ENCODE measurements at places on chromosomes 2 and 18.

DNA sequence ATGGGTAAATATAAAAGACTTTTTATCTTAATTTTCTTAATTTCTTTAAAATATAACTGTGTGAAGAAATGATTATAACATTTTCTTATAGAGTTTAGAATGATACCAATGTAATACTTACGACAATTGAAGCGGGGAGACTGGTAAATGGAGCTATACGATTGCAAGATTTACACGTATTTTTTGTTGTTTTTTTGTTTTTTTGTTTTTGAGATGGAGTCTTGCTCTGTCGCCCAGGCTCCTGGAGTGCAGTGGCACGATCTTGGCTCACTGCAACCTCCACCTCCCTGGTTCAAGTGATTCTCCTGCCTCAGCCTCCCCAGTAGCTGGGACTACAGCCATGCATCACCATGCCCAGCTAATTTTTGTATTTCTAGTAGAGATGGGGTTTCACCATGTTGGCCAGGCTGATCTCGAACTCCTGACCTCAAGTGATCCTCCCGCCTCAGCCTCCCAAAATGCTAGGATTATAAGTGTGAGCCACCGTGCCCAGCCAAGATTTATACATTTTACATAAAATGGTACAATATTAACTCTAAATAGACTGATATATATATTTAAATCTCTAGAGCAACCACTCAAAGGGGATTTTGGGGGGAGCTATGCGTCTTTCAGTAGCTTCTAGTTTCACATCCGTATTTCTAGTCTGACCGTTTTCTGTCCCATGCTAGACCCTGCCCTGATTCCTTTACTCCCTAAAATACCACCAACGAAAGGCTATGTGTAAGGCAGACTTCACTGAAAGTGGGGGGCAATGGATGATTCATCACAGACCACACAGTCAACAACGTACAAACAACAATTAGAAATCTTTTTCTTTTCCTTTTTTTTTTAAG is 28.2 kb upstream of the ATG16L1 start:
- no peak for DNase-seq

DNA sequence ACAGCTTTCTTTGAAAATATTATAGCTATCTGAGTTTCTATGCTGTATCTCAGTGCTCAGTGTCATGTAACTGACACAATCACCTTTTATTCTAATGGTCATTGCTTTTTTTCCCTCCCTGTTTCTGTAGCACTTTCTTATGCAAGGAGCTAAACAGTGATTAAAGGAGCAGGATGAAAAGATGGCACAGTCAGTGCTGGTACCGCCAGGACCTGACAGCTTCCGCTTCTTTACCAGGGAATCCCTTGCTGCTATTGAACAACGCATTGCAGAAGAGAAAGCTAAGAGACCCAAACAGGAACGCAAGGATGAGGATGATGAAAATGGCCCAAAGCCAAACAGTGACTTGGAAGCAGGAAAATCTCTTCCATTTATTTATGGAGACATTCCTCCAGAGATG is 56.4 kb downstream of the SCN2A start:
- DNase-seq, result no peak

DNA sequence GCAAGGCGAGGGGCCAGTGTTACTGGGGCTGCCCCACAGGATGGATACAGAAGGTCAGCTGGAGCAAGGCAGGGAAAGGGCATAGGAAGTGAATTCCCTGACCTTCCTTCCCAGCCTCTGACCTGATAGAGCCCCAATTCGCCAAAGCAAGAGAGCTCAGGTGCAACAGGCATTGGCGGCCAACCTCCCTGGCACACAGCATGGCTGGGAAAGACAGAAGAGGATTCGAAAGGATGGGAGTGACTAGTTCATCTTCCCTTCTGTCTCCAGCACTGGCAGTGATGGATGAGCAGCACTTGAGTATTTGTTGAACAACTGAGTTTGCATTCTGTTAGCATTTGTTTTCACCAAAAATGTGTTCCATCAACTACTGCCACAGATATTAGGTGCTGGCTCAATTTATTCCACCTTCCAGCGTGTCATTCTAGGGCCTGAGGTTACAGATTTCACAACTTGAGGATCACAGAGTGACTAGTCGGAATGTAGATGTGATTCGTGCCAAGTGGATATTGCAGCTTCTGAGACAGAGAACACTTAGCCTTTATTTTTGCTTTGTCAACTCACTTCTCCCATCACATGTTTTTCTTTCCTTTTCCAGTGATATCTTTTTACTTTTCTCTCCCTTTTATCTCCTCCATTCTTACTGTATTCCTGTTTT is 6.2 kb downstream of the COPS8 start:
- DNase-seq, result no peak

DNA sequence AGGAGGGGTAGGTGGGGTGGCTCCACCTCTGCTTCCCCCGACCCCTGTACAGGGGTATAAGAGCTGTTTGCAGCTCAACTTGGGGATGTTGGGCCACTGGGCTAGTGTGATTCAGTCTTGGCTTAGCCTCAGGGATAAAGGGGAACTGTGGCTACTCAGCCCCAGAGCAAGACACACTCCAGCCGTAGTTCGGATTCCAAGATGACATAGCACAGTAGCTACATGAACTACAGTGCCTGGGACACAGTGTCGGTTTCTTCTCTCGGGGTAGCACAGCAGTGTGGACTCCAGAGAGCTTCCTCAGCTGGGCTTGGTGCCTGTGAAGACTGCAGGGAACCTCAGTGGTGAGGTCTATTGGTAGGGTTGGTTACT is 21.1 kb downstream of the CARF start:
- DNase-seq, result no peak

- peak; percentile 48 for DNase-seq
These were observed at the start of gene SLC8A1 for GRCh38 chr2:40451918-40452605. SLC8A1 (minus strand) TSS chr2:40452090.

DNA sequence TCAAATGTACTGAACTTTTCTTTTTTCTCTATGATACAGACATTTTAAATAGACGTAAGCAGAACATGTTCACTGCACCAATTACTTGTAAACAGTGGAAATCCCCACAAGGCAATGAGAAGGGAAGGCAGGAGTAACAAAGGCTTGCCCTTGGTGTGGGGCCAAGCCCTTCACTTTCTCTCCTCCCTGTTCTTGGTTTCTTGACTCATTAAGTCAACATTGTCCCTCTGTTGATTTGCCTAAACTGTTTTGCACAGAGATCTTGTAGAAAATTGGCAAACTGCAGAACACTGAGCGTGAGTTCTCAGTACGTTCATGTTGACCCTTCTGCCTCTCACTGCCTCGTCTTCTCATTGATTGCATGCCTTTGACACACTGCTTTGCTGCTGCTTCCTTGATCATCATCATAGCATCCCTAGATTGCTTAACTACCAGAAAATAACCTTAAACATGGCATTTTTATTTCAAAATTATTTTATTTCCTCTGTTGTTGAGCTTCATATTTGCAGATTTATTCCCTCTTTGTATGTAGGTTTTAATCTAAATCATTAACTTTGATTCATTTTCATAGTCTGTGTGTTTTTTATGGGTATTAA is 257.7 kb downstream of the PTGR3 start:
- DNase-seq, result peak; percentile 37

DNA sequence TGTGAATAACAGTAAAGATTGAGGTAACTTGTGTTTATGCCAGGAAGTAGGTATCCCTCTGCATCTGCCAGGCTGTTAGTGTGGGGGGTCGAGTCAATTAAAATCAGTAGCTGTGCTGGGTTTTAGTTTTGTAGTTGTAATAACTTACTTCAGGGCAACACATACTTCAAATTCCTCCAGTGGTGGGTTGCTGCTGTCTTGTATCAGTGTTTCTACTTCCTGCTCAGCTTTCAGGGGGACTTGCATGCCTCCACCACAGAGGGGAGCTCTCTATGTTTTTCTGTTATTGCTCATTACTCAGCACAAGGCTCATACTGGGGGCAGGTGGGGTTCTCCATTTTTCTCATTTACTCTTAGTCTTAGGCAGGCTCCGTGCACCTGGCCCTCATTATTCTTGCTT is 136.8 kb downstream of the CAPN13 start:
- no peak for DNase-seq

- DNase-seq, result no peak
These were observed 37.8 kb downstream of the AGPS start for GRCh38 chr2:177430411-177430810.

DNA sequence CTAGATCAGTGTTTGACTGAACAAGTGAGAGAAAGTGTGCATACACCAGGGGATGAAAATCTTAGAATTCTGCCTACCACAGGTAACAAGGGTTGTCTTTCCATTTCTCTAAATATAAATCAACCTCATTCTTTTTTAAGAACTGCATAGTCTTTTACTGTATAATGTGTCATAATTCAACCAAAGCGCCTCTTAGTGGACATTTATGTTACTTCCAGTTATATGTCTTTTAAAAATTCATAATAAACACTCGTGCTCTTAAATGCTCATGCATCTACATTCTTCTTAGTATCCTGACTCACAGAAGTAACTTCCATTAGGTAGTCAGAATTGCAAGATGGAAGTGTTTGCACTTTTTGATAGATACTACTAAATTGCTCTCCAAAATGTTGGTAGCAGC is 76.2 kb downstream of the CHRNA1 start:
- peak; percentile 62 for DNase-seq

GRCh38 chr2:26883956-26884355 is 36.0 kb downstream of the DPYSL5 start:
- peak; percentile 84 for DNase-seq

GRCh38 chr2:64641599-64641998 is 12.1 kb downstream of the SERTAD2 start:
- DNase-seq, result no peak

DNA sequence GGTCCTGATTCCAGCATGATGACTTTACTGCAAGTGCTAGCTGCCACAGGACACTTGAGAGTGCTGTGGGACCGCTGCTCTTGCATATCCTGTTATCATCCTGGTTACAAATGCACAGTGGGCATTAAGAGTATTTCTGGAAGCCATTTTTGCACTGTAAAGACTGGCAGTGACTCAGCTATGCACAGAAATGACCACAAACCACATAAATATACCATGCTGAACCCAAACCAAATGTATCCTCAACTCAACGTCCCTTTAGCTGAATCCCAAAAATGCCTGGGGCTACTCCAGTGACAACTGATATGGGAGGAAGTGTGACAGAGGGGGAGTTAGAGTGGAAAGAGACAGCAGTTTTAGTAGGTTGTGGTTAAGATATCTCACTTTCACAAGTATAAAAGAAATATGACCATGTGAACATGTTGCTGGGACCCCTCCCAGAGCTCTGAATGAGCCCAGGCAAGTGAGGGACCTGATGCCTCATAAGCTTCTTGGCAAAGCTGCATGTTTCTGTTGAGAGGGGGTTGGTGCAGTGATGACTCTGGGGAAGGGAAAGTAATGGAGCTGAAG is 37.3 kb downstream of the RHBDD1 start:
- no peak for DNase-seq

- no peak for DNase-seq
These were observed 166.1 kb downstream of the MTCL1 start for GRCh38 chr18:8871489-8871888.

DNA sequence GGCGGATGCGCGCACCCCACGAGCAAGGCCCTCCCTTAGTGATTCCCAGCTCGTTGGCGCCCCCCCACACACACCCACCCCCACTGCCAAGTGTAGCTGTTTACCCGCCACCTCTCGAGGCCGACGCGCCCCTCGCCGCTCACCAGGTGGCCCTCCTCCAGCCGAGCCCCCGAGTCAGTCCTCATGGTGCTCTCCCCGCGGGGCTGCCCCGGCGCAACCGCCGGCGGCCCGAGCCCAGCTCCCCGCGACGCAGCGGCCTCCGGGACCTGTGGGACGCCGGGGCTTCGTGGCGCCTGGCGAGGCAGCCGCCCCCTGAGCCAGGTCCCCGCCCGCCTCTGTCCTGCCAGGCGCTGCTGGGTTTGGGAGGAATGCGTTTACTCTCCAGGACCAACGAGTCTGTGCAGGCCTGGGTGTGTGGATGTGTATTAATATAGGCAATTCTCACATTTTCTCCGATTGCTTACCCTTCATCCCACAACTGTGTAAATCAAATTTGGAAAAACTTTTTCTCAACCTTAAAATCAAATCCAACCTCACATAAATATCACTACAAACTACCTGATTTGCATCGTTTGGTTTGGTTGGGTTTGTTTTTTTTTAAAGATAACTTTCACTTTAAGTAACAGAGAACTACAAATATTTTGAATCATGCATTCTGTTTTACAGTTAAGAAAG is at the start of gene TMEM237:
TSS of gene TMEM237 (minus strand) at position 288 of the 675 bp plus-strand sequence. CDS start at position 185, 103 bp downstream.
- DNase-seq, result peak; percentile 72

GRCh38 chr18:67385455-67385854 is 131.1 kb downstream of the DSEL start:
- no peak for DNase-seq

DNA sequence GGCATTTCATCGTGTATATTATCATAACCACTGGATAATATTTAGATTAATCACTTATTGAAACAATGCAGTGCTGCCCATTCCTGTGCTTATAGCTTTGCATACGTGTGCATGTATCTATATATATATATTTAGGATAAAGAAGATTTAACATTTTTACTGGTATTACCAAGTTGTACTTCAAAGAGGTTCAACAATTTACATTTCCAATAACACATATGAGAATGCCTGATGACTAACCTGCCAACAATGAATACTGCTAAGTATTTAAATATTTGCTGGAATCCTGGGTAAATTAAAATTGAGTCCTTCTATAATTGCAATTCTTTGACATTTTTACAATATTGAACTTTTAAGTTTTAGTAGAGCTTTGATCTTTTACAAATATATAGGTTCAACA is 111.4 kb downstream of the SLC39A10 start:
- DNase-seq, result no peak

- DNase-seq, result no peak
These were observed 20.8 kb downstream of the TNFRSF11A start for GRCh38 chr18:62345909-62346308.

GRCh38 chr18:12048827-12049175 is 44.8 kb upstream of the ANKRD62 start:
- DNase-seq, result no peak

DNA sequence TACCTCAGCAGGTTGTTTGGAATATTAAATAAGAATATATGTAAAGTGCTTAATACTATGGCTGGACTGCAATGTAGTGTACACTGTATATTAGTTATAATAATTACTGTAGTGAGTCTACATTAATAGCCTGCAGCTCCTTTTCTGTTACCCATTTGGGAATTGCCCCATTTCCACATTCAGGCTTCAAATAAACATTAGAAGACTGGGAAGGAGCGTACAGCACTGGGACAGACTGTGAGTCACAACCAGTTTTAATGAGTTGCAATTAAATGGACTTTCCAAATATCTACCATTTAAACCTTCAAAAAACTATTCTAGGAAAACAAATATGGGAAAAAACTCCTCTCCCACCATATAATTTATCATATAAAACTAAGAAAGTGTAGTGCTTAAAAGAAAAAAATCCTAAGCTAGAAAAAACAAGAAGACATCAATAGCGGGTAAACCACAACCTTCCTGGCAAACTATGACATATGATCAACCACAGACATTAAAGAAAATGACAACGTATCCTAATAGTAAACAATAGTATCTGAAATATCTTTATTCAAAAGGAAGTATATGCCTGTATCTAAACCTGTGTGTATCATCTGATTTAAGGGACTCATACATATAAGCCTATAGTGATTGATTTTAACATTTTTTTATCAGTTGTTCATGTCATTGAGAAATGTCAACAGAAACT is 86.1 kb downstream of the TRIP12 start:
- no peak for DNase-seq

DNA sequence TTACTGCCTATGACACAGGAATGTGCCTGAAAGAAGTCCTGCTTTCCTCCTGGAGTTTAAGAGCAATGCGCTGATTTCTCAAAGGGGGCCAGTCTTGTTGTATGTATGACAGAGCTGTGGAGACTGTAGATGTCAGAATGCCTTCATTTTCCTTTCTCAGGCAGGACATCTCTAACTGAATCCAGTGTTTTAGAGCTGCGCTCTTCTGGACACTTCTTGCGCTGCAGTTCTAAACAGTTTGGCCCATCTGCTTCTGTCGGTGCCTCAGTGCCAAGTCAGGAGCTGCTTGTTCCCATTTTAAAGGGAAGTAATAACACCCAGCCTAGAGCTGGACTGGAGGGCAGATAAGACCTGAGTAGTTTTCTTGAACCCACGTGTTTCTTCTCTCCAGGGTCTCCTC is 91.4 kb downstream of the ESCO1 start:
- DNase-seq, result no peak

Data from tongue (tissue), 3 donors.